GM06990 (cell line): ENCODE measurements at places on chromosomes 5 and 9.

GRCh38 chr9:38687389-38687842 is 32.5 kb downstream of the FAM240B start:
- no peak for DNase-seq

GRCh38 chr5:131983244-131983771 is 28.1 kb downstream of the ACSL6 start:
- DNase-seq = no peak

DNA sequence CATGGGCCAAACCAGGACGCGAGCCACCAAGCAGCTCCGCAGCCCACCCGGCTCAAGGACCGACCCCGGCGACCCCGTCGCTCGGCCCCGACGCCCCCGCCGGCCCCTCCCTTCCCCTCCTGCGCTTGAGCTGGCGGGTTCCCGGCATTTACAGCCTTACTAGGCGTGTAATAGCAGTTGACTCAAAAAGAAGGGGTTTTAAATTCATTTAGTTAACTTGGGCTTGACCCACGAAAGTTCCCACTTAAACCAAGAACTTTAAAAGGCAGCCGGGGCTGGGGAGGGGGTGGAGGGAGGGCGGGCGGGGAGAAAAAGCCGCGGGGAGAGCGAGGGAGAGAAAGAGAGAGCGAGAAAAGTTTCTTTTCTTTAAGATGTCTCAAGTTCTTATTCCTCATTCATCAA is 636 bp downstream of the PRDM12 start:
- DNase-seq = no peak

DNA sequence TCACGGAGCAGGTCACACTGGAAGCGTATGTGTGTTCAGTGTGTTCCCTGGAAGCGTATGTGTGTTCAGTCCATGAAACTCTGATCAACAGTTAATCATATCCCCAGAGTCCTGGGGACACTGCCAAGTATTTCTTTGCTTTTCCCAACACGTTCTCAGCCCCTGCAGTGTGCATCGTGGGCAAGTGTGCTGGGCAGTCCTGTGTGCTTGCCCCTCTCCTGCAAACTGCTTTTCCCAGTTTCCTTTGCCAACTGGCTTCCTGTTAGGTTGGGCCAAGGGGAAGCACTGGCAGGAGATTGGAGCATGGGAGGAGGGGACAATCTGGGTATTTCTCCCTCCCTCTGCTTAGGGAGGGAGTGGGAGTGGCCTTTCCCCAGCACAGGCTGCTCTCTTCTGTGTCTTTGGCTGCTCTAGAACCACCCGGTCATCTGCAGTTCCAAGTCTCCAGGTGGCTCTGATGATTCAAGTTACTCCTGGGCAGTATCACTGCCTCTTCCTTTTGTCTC is 36.8 kb upstream of the NEK6 start:
- no peak for DNase-seq
